ENCODE measurements at places on chromosomes 5 and 9.

DNA sequence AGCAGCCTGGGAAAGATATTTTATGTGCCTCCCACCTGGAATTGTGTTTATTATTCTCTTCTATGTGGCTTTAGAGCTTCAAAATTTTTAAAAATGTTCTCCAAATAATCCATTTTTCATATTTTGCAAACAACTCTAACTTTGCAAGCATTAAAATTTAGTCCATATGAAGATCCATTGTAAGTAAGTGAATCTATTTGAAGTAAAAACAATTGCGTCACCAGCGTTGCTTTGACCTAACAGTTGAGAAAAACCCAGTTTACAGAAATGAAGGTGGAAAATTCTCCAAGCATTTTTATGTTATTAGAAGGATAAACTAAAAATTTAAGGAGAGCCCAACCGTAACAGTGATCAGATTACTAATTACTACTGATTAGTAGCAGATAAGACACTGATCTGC lies 38.9 kb upstream of the TLX3 start:
- DNase-seq = no peak

GRCh38 chr5:71832812-71833715 lies 114.0 kb downstream of the CARTPT start:
- no peak for DNase-seq

DNA sequence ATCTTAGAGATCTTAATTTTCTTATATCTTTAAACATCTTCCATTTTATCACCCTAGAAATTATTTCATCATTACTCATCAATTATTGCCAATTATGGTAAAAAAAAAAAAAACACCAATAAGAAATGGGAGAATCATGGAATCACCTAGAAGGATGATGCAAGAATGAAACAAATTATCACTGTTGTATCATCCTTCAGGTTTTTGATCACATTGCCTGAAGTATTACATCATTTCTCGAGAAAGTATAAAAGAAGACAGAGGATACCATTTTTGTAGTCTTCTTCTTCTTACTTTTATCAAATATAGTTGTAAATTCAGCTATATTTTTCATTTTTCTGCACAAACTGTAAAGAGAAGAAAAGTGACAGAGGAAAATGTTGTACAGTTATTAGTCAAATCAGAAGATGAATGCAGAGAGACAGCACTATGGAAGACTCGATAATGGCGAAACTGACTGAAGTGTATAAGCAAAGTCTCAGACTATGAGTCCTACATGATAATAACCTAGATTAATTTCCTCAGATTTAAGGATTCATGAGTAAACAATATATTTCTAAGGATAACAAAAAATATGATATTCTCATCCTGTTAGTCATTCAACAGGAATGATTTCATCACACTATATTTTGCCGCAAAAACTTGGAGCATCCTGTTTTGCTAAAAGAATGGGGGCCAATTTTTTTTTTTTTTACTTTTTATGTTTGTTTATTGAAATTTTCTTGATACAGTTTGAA lies 5.9 kb upstream of the STC2 start:
- DNase-seq = no peak

DNA sequence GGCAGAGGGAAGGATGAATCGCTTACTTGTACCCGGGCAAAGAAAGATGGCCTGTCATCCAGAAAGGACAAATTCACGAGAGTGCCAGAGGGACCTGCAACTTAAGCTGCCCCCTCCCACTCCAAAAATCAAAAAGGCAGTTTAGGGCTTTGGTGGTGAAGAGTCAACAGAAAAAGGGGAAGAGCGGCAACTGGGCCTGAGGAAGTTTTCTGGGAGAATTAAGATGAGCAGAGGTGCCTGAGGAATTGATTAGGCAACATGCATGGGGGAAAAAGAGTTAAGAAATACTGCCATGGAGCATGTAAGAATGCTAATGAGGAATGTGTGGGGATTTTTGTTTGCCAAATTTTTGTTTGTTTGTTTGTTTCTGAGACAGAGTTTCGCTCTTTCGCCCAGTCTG lies 1.8 kb upstream of the ACTL7B start:
- DNase-seq = no peak

GRCh38 chr5:154319736-154320135 lies 126.1 kb upstream of the SAP30L start:
- DNase-seq = no peak

DNA sequence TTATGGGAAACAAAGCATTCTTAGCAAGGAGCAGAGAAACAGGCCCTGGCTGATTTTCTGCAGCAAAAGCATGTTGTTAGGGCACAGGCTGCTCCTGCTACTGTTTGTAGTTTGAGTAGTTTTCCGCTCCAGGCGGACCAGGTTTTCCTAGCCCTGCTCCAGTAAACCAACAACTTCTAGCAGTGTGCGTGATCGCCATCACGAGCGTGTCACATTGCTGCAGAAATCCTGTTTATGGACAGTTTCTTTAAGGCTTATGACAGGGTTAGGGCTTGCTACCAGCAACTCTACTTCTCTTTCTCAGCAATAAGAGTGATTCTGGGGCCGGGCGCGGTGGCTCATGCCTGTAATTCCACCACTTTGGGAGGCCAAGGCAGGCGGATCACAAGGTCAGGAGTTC lies 803.9 kb upstream of the CDH10 start:
- DNase-seq = no peak

DNA sequence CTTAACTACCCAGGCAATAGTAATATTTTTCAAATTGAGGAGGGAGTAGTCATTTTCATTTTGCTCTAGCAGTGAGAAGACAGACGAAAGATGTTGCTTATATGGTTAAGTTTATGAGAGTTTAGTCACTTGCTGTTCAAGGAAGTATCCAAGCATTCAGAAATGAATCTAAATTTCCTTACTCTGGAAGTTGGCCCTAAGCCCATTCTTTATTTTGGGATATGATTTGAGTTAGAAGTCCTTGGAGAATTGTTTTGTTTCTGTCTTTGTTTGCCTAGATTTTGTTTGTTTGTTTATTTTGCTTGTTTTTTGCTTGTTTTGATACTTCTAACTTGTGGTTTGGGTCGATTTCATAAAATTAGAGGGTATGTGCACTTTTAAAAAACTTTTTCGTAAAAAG lies 146.4 kb upstream of the FGF10 start:
- DNase-seq = no peak

DNA sequence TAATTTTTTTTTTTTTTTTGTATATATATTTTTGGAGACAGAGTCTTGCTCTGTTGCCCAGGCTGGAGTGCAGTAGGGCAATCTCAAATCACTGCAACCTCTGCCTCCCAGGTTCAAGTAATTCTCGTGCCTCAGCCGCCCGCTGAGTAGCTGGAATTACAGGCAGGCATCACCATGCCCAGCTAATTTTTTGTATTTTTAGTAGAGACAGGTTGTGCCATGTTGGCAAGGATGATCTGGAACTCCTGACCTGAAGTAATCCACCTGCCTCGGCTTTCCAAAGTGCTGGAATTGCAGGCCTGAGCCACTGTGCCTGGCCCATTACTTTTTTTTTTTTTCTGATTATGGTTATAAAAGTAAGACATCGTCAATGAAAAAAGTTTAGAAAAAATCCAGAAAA lies 84.0 kb upstream of the LMNB1 start:
- no peak for DNase-seq

GRCh38 chr5:163870441-163870840 lies 365.0 kb downstream of the MAT2B start:
- no peak for DNase-seq

GRCh38 chr9:78118742-78119473 lies 87.3 kb upstream of the GNAQ start:
- DNase-seq = no peak

- DNase-seq = no peak
Measured at GRCh38 chr9:121171236-121171635, 30.4 kb downstream of the RAB14 start.

DNA sequence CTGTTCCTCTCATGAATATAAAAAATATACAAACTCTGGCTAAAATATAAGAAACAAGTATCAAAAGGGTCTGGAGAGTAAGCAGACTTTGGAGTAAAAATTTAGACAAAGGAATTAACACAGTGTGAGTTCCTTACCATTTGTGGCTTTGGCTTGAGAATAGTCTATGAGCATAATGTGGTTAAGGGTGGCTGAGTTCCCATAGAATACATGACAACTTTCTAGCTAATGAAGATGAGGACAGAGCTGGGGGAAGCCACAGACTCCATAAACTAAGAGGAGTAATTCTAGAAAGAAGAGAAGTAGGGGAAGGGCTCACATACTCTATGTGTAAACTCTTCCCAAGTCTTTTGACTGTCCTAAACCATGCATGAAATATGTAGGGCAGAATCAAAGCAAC lies 79.4 kb downstream of the CAAP1 start:
- DNase-seq = no peak

DNA sequence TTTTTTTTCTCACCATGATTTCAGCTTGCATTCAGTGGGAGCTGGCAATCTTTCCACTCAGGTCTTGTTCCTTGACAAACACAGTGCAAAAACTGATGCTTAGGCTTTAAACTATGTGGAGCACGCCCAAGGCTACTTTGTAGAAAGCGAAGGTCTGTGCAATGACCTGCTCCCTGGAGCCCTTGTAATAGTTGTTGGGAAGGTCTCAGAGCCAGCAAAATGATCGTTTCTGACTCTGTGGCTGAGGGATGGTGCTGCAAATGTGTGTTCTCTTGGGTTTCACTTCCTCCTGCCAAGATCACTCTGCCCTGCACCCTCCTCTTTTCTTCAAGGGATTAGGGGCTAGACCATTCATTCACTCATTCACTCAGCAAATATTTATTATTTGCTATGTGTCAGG lies 249.7 kb upstream of the MAP3K1 start:
- no peak for DNase-seq

DNA sequence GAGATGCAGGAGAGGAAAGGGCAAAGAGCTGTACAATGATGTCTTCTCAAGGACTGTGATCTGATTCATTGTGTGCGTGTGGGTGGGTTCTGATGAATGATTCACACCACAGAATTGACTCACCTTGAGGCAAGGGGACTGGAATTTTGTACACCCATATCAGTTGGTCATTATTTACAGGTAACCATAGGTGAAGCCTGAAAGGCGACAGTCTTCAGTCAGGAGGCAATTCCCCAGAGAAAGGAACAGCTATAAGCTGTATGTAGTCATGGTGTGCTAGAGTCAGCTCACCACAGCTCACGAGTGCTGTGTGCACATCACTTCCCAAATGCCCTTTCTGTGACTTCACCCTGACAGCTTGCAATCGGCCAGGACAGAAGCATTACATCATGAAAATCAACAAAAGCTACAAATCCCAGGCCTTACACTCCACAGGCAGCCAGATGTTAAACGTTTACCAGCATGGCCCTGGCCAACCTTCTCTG lies 87.6 kb upstream of the RPS23 start:
- DNase-seq = no peak

DNA sequence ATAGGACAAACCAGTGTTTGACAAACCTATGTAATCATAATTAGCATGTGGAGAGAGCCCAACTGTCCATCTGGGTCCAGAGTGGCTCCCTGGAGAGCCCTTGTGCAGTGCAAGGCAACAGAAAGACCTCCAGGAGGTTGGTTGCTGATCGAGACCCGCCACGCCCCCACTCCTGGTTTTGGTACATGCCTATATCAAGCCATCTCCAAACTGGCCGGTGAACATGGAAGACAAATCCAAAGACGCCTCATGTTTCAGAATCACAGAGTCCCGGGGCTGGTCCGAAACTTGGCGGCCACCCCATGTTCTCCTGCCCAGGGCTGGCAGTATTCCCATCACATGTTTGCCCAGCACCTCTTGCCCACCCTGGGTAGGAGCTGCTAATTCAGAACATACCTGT lies 140.2 kb downstream of the PAX5 start:
- DNase-seq = no peak

- no peak for DNase-seq
Measured at GRCh38 chr9:117462861-117463260, 48.0 kb upstream of the ASTN2 start.

- no peak for DNase-seq
Measured at GRCh38 chr5:79746642-79747569, 57.3 kb downstream of the CMYA5 start.

DNA sequence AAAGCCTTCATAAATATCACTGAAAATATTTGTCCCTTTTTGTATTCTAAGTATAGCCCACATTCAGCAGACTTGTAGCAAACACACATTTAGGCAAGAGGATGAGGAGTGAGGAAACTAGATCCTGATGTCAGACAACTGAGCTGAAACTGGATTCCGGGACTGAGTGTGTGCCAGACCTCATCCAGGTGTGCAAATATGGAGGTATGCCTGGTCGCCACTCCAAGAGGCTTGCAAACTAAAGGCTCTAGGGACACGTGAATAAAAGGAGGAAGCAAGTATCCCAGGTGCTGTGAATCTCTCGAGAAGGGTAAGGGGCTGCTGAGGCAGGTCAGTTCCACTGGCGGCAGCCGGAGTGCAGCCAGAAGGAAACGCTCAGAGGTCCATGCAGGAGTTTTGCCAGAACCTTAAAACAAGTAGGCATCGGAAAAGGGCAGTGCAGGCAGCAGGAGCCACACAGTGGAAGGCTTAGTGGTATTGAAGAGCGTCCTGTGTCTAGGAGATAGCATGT lies 77.4 kb upstream of the ALDH1B1 start:
- DNase-seq = no peak

DNA sequence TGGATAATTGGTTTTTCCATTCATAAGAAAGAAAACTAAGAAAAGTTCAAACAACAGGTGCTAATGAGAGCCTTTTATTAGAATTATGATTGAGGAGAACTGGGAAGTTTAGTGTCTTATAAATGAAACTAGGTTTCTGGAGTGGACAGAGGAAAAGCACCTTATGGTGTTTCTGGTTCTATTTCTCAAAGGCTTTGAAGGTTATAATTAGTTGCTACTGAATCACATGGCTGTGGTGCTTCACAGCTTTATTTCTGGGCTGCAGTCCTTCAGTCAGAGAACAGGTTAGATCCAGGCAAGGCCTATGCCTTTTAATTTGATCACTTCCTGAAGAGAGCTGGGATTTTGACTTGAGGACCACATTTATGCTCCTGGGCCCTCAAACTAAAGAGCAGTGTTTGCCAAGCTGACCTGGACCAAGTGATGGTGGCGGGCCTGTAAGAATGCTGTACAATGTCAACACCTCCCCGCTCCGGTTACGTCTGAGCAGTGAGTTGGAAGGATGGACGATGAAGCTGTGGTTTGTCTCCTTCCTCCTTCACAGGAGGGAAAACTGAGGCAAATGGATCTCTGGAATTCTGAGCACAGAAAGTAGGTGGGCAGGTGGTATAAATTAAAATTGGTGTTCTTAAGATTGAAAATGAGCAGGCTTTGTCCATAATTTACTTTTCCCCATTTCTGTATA lies 56.0 kb downstream of the ZNF462 start:
- no peak for DNase-seq

GRCh38 chr5:172727551-172727950 lies 43.4 kb downstream of the DUSP1 start:
- no peak for DNase-seq

DNA sequence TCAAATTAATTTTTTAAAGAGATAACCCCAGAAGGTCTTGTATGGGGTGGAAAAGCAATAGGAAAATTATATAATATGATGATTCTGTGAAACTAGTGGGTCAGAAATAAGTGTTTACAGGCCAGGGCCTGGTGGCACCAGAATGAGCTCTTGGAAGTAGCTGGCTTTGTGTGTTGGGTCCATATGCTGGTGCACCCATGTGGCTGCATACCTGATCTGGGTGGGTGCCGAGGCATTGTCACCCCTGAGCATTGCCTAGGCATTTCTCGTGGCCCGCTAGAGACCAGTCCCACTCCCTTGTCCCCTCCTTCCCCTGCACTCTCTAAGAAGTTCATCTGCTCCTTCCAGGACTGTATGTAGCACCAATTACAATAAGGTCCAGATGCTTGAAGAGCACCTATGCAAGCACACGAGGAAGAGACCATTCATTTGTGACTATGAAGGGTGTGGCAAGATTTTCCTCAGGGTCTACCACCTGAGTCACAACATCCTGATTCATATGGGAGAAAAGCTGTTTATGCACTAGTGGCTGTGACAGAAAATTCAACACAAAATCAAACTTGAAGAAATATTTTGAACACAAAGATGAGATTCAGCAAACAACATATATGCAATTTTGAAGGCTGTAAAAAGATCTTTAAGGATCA lies 19.8 kb upstream of the IL33 start:
- DNase-seq = no peak

Data from T-helper 9 cell (primary cell).